ENCODE measurements at places on chromosomes 4 and X.

DNA sequence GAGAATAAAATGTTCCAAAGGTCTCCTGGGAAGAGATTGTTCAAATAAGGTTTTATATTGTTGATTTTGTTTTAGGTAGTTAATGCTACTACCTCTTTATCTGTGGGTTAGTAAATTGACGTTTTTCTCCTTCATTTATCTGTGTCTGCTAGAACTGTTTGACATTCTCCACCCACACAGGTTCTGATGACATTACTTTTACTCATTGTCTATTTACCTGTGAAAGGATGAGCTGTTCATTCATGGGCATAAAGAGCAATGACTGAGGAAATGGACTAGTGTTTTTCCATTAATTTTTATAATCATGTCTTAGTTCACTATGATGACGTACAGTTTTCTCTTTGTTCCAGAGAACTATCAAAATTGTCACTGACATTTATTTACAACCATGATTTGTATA is 75.6 kb downstream of the CPE start:
- DNase-seq = no peak

DNA sequence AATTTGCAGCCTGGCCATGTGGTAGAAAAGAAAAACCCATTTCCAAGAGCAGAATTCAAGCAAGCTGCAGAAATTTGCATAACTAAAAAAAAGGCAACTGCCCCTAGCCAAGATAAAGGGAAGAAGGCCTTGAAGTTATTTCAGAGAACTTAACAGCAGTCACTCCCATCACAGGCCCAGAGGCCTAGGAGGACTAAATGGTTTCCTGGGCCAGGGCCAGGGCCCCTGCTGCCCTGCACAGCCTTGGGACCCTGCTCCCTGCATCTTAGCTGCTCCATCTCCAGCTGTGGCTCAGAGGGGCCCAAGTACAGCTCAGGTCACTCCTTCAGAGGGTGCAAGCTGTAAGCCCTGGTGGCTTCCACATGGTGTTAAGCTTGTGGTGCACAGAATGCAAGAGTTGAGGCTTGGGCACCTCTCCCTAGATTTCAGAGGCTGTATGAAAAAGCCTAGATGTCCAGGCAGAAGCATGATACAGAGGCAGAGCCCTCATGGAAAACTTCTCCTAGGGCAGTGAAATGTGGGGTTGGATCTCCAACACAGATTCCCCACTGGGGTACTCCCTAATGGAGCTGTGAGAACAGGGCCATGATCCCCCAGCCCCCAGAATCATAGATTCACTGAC is 6.7 kb upstream of the MID2 start:
- DNase-seq = no peak

- peak; percentile 87 for DNase-seq
These were observed 46.1 kb downstream of the HTRA3 start for GRCh38 chr4:8315435-8316250.

- no peak for DNase-seq
These were observed 118.4 kb downstream of the COL25A1 start for GRCh38 chr4:109183931-109184490.

DNA sequence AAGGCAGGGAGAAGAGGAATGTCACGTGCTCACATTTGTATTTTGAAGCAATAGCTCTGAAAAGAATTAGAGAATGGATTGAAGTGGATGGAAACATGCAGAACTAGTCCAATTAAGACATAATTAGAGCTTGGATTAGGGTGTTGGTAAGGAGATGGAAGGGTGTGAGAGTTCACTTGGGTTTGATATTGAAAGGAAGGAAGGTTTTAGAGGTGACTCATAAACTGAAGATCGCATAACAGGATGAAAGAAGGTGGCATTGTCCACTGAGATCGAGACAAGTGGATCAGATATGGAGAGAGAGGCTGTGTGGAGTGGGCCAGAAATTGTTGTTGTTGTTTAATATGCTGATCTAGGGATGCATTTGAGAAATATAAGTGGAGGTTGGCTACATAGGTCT is 244.0 kb upstream of the SMIM31 start:
- no peak for DNase-seq

- no peak for DNase-seq
These were observed 149.7 kb upstream of the MSX1 start for GRCh38 chr4:4709736-4710135.

DNA sequence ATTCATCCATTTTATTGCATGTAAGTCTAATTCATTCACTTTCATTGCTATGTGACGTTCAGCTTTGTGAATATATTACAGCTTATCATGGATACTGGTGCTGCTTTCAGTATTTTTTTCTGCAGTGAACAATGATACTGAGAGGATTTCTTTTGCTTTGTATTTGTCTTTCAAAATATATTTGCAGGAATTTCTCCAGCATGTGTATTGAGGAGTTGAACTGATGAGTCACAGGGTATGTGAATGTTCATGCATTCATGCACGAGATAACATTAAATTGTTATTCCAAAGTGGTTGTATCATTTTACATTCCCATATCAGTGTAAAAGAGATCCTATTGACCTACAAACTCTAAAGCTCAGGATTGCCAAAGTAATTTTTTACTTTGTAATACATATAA is 283.8 kb upstream of the ARSJ start:
- no peak for DNase-seq

- no peak for DNase-seq
These were observed 153.4 kb upstream of the PPP3CA start for GRCh38 chr4:101500742-101501141.

DNA sequence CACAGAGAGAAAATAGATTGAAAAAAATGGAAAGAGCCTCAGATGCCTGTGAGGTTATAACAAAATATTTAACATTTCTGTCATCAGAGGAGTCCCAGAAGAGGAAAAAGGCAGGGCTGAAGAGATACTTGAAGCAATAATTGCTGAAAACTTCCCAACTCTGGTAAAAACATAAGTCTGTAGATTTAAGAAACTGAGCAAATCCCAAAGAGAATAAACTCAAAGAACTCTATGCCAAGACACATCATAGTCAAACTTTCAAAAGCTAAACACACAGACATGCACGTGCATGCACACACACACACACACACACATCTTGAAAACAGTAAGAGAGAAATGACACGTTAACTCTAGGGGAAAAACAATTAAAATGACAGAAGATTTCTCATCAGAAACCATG is 94.1 kb downstream of the SLC16A2 start:
- DNase-seq = no peak

DNA sequence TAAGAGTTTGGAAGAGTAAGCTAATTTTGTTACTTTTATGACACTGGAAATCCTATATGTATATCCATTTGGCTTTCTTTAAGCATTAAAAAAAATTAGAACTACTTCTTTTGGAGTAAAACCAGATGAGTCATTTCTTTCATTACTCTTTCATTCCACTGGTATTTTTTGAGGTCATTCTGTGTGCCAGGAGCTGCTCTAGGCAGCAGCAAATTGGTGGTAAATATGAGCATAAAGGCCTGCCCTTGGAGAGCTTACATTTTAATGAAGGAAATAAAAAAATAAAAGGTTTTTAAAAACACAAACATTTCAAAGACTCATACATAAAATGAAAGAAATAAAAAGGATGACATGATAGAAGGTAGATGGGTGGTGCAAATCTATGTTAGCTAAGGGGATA is 37.4 kb downstream of the MID1 start:
- DNase-seq = no peak

DNA sequence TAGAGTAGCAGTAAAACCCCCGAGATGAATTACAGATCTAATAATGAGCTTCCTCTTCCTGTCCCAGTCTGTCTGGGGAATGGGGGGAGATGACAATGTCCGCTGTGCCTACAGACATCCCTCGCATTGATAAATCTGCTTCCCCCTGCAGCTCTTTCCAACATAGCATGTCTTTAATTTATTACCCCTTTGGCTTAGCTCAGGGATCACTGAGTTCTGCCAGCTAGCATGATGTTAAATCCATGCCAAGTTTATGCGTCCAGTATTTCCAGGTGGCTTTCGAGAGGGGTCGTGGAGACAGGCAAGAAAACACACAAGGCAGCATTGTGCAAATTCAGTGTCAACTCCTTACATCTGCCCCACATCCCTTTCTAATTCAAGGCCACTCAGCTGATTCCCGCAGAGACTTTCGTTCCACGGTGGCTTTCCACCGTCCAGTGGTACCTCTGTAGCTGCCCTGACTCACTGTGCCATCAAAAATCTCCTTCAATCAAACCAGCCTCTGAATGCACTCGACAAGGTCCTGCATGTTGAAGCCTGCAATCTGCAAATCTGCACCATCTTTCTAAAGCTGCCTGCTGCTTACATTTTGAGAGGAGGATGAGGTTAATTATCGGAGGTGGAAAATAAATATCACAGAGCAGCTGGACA is 75.1 kb downstream of the MXRA5 start:
- peak; percentile 22 for DNase-seq

DNA sequence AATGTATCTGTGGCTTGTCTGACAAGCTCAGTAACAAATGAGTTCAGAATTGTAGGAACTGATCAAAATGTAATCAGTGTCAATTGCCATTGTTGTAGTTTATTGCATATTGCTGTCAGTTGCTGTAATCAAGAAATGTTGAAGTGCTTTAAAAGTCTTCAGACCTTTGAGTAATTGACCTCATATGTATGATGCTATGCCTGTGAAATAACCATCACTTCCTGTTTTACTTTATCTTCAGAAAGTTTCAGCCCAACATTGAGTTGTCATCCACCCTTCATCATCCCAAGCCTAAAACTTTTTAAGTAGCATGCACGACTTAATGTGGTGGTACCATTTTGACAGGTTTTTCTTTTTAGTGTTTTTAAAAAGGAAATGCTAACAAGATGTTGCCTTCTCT is 212.4 kb downstream of the ARHGAP10 start:
- DNase-seq = peak; percentile 13

DNA sequence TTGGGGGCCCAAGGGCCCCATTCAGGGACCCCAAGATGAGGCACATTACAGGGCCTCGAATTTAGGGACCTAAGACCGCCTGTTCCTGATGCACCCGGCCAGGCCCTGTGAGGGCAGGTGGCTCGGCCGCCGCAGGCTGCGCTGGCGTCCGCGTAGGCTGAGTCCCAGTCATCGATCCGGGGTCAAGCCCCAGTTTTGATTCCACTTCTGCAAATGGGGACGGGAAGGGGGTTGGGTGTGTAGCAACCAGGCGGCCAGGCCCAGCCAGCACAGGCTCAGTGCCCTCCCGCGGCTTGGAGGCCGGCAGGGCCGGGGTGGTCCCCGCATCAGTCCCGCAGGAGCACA is 327 bp downstream of the PNPLA4 start:
- DNase-seq = no peak

- DNase-seq = no peak
These were observed 123.2 kb downstream of the ELOVL6 start for GRCh38 chr4:110075083-110075738.
